ENCODE measurements at places on chromosomes 2 and 18.

DNA sequence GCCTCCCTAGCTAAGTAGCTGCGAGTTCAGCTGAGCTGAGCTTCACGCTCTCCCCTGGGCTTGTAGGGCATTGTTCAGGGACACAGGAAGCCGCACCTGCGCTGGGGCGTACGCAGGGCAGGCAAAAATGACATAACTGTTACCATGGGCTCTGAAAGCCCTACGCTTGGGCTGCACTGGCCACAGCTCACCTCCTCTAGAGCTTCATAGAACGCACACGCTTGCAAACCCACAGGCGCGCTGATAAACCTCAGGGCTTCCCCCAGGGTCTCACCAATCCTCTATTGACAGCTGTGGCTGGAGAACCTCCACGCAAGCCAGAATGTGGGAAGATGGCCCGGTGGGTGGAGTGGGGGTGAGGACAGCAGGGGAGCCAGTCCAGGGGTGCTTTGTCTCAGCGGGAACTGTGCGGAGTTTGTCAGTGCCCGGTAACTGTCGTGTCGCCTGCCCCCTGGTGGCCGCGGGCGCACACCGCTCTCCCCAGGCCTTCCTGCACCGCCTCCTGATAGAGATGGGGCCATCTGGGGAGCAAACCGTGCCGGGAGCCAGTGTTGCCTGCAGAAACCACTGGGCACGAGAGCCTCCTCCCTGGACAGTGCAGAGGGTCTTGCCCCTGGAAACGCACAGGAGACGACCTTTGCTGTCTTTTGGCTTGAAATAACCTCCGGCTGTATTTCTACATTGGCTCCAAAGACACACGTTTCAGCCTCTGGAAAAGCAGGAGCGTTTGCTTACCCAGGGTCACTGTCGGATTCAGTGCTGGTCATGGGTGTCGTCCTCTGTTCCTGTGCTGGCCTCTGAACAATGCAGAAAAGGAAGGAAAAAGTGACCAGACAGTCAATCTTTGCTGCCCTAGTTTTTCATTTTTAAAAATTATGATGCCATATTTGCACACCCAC lies 17.0 kb upstream of the CIDEA start:
- peak; percentile 16 for DNase-seq

DNA sequence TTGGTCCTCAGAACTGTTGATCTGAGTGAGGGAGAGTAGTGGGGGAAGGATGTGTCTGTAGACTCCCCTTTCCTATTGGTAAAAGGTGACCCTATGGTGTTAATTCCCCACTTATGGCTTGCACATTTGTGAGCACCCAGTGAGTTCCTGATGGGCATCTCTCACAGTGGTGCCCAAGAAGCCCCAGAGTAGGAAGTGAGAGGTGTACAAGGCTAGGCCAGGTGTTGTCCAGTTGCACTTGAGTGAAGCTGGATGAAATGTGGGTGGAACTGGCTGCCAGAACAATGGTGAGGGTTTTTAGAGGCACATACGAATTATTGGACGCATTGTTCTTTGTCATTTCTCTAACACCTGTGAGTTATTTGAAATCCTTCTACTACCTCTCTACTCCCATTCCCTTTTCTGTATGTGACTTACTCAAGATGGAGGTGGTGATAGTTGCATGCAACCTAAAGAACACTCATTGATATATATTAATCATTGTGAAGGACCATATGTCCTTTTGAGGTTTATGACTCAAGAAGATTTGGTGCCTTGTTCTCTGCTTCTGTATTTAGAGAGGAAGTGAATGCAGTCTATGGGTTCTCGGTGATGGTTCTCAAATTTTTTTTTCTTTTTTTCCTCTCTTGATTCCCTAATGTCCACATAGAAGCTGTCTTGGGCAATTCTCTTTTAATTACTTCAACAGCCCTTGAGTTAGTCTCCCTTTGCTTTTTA lies 162.7 kb downstream of the FSHR start:
- DNase-seq: no peak

DNA sequence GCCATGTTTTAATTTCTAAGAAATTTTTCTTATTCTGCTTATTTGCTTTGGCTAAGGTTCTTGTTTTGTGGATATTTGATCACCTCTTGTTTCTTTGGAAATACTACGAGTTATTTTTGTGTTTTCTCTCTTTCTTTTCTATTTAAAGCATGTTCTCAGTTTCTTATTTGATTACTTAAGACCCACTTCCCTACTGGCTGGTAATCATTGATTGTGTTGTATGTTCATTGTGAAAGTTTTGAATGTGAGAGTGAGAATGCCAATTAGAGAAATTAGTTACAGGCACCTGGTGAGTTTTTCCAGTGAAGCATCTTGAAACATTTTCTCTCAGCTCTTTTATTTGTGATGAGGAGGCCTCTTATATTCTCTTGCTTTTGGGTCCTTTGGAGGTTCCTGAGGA lies 226.7 kb upstream of the MC4R start:
- DNase-seq: no peak

DNA sequence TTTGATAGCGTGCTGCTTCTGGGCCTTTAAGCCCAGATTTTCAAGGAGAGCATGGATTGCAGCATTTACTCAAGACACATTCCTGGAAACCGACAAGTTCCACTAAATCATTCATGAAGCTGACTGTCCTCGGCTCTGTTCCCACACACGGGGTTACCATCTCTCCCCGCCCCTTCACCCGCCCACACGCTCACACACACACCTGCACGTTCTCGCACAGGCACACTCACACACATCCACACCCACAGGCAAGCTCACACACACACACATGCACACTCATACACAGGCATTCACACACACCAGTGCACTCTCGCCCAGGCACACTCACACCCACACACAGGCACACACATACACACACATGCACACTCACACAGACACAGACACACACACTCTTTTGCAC lies 150.0 kb upstream of the AGAP1 start:
- DNase-seq: peak; percentile 64

GRCh38 chr18:47912794-47913585 lies 17.5 kb downstream of the SMAD2 start:
- DNase-seq: no peak

DNA sequence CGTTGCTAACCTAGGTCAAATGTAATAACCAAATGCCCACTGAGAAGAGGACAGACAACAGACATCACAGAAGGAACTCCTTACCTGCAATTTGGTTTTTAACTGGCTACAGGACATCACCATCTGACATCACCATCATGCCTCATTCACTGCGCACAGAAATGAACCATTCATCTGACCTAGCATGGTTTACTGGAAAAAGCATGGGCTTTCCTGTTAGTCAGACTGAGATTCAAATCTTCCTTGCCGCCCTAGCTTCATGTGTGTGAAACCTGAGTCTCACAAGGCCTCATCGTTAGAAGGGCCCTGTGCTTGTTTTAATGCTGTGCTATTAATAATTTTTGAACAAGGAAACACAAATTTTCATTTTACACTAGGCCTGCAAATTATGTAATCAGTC lies 1.1 kb upstream of the HIBCH start:
- DNase-seq: no peak

- DNase-seq: no peak
Measured at GRCh38 chr18:61876899-61877298, 15.9 kb downstream of the RNF152 start.

GRCh38 chr2:19890104-19890503 lies 11.7 kb downstream of the TTC32 start:
- DNase-seq: no peak
